Subcutaneous adipose tissue (tissue), 4 donors: ENCODE measurements at places on chromosomes 1 and 21. TPM values are rescaled to one million over a fixed set of nuclear protein-coding genes. Genes with fewer than 3 reads are reported as not detected.

BGLAP gene
- total RNA-seq = 0.94 TPM

SLC25A34 gene
- 0.49 TPM for total RNA-seq

HFM1 gene
- total RNA-seq = 1.8 TPM

PLA2G5 gene
- total RNA-seq = 3.6 TPM

AMY1B gene
- not detected for total RNA-seq

IQCC gene
- 0.85 TPM for total RNA-seq

VAV3 gene
- 7.0 TPM for total RNA-seq

OVAAL gene
- not detected for total RNA-seq

TMEM125 gene
- not detected for total RNA-seq

NR0B2 gene
- not detected for total RNA-seq

UMODL1 gene
- total RNA-seq = not detected

OR14I1 gene
- not detected for total RNA-seq

COL8A2 gene
- 1.1 TPM for total RNA-seq

EFNA3 gene
- total RNA-seq = not detected

EPHA8 gene
- 0.17 TPM for total RNA-seq

TMEM61 gene
- total RNA-seq = not detected

C1orf141 gene
- not detected for total RNA-seq

MORN1 gene
- 2.8 TPM for total RNA-seq

KCNN3 gene
- total RNA-seq = under 0.01 TPM

AMY1A gene
- not detected for total RNA-seq

REN gene
- not detected for total RNA-seq

KPRP gene
- not detected for total RNA-seq

USH2A gene
- total RNA-seq = not detected

VTCN1 gene
- not detected for total RNA-seq

GCSAML gene
- 1.1 TPM for total RNA-seq

FAM151A gene
- total RNA-seq = not detected

USF1 gene
- total RNA-seq = 73.5 TPM

LRRC71 gene
- 0.94 TPM for total RNA-seq

KCNJ15 gene
- total RNA-seq = 7.3 TPM

FAM72C gene
- total RNA-seq = 0.51 TPM

TSPEAR gene
- total RNA-seq = not detected

PEX11B gene
- 20.5 TPM for total RNA-seq

ZNF593OS gene
- not detected for total RNA-seq

UBE2Q1 gene
- 18.5 TPM for total RNA-seq

MR1 gene
- total RNA-seq = 14.3 TPM

ATP1A4 gene
- total RNA-seq = 0.22 TPM

LHX8 gene
- total RNA-seq = not detected

FOXD3 gene
- not detected for total RNA-seq

ADGRL2 gene
- total RNA-seq = 74.2 TPM

C8B gene
- not detected for total RNA-seq

APCS gene
- not detected for total RNA-seq
